ENCODE measurements at places on chromosomes 13 and 19.

GRCh38 chr19:901216-902092 lies 8.2 kb downstream of the RNU6-9 start:
- DNase-seq, result no peak

DNA sequence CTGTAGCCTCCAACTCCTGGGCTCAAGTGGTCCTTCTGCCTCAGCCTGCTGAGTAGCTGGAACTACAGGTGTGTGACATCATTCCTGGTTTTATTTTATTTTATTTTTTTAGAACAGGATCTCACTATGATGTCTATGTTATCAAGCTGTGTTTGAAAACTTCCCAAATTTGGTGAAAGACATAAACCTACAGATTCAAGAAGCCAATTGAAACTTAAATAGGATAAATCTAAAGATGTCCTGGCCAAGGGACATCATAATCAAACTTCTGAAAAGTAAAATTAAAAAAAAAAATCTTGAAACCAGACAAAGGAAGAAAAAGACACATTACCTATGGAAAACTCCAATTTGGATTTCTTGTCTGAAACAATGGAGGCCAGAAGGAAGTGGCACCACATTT lies 23.1 kb upstream of the PDX1 start:
- DNase-seq, result no peak

DNA sequence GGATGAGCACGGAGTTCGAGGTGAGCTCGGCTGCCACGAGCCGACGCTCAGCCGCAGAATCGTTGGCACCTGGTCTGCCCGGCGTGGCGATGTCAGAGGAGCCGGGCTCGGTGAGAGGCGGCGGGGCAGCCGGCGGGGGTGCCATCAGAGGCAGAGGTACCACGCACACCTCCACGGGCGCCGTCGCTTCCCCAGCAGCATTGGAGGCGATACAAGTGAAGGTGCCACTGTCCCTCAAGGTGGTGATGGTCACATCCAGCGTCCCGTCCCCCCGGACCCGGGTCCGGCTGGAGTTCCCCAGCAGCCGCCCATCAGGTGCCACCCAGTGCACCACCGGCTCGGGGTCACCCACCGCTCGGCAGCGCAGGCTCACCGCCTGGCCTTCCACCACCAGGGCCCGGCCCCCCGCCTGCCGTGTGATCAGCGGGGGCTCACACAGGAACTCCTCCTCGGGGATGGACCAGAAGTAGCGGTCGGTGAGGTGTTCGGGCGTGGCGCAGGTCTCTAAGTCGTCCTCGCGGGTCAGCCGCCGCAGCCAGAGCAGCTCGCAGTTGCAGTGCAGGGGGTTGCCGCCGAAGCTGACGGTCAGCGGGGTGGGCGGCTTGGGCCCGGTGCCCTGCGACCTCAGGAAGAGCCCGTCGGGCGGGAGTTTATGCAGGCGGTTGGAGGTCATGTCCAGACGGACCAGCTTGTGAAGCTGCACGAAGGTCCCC lies 6.5 kb downstream of the LRFN1 start:
- DNase-seq, result no peak

DNA sequence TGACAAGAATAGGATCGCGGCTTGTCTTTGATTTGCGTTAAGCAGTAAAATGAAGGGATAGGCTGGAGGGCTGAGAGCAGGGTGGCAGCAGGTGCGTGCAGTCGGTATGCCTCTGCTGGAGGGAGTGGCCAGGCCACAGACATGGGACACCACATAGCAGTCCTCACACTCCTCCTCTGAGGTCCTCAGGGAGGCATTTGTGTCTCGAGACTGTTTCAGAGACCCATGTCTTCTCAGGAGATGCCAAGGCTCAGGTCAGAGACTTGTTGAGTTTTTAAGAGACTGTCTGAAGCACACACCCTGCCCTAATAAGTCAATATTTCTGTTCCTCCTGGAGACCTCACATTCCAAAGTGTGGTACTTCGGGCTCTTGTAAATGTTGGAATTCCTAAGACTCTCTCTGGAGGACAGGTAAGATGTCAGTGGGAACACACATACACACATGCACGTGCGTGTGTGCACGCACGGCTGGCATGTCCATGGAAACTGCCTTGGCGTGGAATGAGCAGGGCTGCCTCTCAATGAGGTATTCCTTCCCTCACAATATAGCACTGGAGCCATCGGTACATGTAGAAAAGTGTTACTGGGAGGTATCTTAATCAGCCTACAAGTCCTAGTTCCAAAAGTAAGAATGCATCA lies 46.4 kb downstream of the COL4A2 start:
- DNase-seq, result no peak

DNA sequence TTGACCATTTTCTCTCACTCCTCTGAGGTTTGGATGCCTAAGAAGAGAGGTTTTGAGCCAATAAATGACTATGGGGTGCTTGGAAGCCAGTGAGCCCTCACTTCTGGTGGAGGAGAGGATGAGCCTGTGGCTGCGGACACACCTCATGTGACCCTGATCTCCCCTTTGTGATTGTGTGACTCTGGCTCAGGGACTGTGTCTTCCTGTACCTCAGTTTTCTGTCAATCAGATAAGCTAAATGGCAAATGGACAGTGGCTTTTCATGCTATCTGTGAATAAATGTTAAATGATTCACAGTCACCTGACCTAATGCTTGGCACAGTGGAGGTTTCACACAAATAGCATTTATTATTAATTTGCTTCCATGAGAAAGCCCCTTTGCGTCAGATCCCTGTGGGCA lies 2.7 kb downstream of the PSG8 start:
- DNase-seq, result no peak
